HCEC 1CT (cell line): ENCODE measurements at places on chromosomes 13 and 19.

DNA sequence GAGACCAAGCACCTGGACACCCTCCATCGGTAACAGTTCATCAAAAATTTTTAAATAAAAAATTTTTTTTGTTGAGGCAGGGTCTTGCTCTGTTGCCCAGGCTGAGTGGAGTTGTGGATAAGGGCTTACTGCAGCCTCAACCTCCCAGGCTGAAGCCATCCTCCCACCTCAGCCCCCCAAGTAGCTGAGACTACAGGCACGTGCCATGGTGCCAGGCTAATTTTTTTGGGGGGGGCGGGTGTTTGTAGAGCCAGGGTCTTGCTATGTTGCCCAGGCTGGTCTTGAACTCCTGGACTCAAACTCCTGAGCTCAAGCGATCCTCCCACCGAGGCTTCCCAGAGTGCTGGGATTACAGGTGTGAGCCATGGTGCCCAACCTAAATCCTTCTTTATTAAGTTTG lies 4.7 kb downstream of the LGALS7B start:
- no peak for DNase-seq

DNA sequence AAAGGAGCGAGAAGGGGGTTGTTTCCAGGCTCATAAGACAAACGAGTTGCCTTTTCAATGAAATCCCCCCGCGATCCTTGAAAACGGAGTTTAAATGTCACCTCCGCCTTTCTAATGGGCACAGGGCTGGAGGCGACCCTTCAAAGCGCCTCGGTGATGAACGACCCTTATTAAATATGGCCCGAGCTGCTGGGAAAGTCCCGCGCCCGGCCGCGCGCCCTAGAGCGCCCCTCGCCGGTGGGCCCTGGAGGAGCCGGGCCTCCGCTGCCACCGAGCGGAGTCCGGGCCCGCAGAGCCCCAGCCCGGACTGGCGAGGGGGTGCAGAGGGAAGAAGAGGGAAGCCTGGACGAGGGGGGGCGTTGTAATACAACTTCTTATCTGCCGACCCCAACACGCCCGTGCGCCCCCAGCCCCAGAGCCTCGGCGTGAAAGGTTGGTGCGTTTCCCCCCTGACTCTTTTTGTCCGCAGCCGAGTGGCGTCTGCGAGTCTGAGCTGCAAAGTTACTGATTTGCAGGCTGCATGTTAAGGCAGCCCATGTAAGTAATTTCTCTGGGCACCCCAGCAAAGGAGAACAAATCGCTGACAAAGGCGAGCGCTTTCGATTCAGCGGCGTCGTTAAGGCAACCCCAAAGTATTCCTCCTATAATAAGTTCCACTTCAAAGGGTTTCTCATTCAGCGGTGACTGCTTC lies 11.9 kb downstream of the ZIC5 start:
- DNase-seq: no peak

DNA sequence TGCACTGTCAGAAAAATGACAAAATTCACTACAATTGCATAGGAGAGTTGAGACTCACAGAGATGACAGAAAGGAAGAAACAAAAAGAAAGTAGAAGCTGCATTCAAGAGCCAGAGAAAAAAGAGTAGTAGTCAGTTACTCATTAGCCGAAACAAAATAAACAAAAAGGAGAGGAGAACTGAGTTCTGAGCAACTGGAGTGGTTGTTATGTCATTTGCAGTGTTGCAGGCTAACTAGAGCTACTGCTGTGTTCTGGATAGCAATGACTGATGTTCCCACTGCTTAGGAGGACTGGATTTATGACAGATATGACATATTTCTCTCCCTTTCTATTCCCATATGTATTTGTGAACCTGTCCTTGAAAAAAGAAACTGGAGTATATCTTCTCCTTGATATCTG lies 482.6 kb downstream of the RFC3 start:
- DNase-seq: no peak

DNA sequence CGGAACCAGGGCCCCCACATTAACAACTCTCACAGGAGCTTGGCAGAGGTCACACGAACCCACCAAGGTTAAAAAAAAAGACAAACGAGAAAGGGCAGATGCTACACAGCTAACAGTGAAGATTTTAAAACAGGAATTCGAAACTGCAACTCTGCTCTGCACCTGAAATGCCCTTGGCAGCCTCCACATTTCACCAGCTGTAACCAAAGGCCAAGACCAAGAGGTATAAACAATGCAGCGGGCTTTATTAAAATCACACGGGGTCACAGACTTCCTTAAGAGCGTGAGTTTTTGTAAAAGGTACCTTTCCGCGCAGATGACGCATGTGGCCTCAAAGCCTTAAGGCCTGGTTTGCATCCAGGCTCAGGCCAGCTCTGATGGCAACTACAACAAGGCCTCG lies 88.2 kb downstream of the STK24 start:
- no peak for DNase-seq

GRCh38 chr19:38229585-38230073 lies 5.6 kb upstream of the DPF1 start:
- DNase-seq: peak; percentile 90

GRCh38 chr19:11096210-11096841 lies 7.1 kb downstream of the LDLR start:
- peak; percentile 59 for DNase-seq

DNA sequence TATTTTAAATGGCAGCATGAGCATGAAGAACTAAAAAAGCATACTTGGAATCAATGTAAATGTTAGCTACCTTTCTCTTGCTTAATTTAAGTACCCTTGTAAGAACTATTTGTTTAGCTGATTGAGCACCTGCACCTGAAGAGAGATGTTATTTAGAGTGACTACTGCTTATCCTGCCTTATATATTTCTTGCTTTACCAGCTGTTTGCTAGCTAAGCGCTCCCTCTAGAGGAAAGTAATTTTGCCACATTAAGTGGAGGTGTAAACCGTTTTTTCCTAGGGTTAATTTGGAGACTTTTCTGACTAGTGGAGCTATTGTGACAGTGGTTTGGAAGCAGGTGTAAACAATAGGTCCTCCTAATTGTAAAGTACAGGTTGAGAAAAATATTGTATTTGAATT lies 19.4 kb upstream of the PSG2 start:
- DNase-seq: no peak

GRCh38 chr19:5094768-5095567 lies 126.1 kb downstream of the KDM4B start:
- DNase-seq: no peak

DNA sequence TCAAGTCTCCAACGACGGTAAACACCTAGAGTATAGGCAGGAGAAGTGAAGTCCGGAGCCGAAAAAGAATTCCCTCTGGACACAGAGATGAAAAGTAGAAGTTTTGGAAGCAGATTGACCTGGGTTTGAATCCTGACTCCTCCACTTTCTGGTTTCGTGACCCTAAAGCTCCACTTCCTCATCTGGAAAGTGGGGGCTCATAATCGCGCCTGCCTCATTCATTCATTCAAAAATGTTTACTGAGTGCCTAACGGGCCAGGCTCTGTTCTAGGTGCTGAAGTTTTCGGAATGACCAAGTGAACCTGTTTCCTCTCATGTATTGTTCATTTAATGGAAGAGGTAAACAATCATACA lies 7.1 kb upstream of the EML2 start:
- no peak for DNase-seq

DNA sequence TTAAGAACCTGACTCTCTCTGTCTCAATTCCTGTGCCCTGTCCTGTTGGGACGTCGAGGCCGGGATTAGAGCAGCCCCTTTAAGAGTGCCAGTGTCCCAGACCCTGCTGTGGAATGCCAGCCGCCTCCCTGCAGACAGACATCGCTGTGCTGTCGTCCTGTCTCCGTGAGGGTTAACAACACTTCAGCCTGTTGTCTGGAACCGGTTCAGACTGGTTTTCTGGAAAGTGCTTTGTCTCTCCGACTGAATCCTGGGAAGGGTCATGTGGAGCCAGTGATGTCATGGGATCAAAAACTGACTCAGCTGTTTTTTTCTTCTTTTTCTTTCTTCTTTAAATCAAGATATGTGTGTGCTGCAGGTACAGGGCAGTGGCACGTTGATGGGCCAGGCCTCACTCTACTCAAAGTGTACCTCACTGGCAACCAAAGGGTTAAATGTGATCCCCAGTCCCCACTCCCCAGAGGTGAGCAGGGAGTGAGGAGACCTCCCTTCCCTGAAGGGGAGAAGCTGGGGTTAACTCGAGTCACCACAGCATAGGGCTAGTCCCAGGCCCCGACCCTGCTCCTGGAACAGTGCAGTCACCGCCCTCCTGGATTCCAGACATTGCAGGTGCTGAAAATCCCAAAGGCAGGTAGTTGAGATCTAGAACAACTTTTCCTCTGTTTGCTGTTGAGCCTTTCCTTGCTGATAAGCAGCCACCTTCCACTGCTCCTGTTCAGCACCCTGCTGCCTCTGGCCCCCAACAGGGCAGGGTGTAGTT lies 50.8 kb downstream of the TSSK6 start:
- DNase-seq: no peak

GRCh38 chr13:113641426-113641825 lies 16.6 kb downstream of the ATP4B start:
- DNase-seq: no peak

DNA sequence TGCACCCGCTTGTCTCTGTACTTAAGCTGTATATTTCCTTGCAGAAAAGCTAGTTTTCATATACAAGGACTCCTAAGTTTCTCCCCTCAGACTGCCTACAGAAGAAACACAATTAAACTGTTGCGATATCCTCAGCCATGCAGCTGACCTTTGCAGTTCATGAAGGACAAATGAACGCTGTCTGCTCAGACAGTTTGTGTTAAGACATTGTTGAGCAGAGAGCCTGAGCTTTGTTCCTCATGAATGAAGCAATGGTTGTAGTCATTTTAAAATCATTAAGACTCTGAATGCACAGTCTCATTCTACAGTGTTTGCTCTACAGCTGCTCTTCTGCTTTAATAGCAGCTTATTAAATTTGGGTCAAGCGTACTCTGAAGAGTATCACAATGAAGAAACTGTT lies 23.2 kb upstream of the MAB21L1 start:
- no peak for DNase-seq

GRCh38 chr19:7943444-7944176 lies at the start of gene TIMM44:
TIMM44 (minus strand) TSS chr19:7943666; CDS start chr19:7943651, 15 bp downstream.
- peak; percentile 100 for DNase-seq

DNA sequence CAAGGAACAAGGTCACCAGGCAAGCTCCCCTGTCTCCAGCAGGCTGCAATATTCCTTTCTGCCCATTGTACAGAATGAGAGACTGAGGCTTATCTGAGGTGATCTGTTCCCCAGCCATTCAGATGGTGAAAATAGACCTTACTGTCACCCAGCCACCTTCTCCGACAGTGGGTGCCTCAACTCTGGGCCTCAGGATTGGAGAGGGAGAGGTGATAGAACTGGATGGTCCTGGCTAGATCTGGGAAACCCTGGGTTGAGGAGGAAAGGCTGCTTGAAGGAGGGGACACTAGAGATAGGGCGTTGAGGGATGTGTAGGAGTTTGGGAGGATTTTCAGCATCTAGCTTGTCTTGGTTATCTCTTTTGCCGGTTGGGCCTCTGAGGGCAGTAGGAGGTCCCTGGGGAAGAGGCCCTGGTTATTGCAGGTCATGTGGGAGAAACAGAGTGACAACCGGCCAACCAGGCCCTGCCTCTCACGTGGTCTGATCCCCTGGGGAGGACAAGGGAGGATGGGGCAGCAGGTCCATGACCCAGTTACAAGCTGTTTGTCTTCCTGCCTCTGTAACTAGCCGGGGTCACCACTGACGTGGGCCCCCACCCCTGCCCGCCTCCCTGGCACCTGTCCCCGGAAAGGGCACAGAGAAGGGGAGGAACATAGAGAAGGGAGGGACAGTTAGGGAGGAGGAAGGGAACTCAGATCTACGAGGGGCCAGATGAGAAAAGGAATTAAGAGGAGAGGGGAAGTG lies 8.2 kb downstream of the NFIC start:
- no peak for DNase-seq

- DNase-seq: no peak
Observed at GRCh38 chr13:60753641-60754040, 356.6 kb downstream of the TDRD3 start.

DNA sequence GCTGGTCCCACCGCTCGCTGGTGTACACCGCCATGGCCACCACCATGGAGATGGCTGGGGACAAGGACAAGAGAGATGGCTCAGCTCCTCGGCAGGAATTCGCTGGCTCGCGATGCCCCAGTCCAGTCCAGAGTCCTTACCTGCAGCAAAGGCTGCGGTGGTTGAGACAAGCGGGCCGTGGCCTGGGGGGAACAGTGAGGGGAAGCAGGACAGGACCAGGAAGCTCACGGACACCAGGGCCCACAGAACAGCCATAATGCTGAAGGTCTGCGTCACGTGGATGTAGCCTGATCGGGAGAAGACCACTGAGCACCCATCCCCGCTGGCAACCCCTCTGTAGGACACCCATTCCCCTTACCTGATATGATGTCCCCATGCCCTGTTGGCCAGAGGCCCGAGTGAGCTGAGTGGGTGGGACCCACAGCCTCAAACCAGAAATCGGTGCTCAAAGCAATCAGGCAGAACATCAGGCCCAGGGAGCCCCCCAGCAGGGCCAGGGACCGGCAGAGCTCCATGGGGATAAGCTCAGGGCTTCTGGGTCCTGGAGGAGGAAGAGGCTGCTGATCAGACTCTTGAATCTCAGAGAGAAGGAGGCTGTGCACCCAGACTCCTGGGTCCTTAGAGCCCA lies 319 bp downstream of the NKG7 start:
- DNase-seq: no peak
